SJCRH30 (cell line): ENCODE measurements at places on chromosomes 1 and 21. TPM values are rescaled to one million over a fixed set of nuclear protein-coding genes. Genes with fewer than 3 reads are reported as not detected.

LEMD1 gene
- 1.5 and 1.7 TPM in 2 replicates for total RNA-seq

DNA sequence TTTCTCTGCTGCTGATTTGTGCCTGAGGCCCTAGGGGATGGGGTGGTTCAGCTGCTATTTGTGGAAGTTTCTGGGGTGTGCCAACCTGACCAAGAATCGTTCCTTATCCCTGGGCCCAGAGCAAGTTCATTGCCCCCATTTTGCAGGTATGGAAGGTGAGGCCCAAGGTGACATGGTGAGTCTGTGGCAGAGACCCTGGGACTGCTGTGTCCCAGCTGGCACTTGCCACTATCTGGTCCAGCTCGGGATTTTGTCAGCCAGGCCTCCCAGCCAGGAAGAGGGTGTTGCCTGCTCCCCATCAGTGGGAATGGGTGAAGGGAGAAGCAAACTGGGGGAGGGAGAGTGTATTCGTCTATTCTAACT is 18.9 kb upstream of the LRP8 start:
- H3K27me3 ChIP-seq, result peaks cover 33% of the 10 kb centered on the region
- no peaks in the 10 kb centered on the region for H3K36me3 ChIP-seq
- no peak overlapping the region for H3K4me3 ChIP-seq
- no peak overlapping the region for H3K27ac ChIP-seq
- no peaks in the 10 kb centered on the region; the same call in 1 of the 2 replicates for H3K4me1 ChIP-seq

DNA sequence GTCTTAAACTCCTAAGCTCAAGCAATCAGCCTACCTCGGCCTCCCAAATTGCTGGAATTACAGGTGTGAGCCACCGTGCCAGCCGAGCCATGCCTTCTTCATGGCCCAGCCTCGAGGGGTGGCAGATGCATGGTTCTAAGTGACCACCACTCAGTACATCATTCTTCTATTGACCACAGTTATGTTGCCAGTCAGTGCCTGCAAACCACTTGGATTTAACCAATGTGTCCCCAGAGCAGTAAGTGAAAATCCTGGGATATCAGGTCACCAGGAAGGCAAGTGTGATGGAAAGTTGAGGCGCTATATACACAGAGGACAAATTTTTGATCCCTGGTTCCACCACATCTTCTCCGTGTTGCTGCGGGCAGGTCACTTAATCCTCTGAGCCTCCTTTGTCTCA is 37.0 kb upstream of the RD3 start:
- no peak for DNase-seq
- H3K4me1 ChIP-seq, result no peaks in the 10 kb centered on the region
- H3K4me3 ChIP-seq, result no peak overlapping the region
- H3K27me3 ChIP-seq, result peaks cover 15% of the 10 kb centered on the region
- H3K27ac ChIP-seq, result no peak overlapping the region
- H3K36me3 ChIP-seq, result no peaks in the 10 kb centered on the region

- H3K36me3 ChIP-seq, result no peaks in the 10 kb centered on the region
- H3K4me1 ChIP-seq, result no peaks in the 10 kb centered on the region
- H3K27ac ChIP-seq, result no peak overlapping the region
- H3K4me3 ChIP-seq, result no peak overlapping the region
These were observed 73.8 kb upstream of the ZNF281 start for GRCh38 chr1:200483491-200484143.

- peak; percentile 11 for DNase-seq
- no peak overlapping the region for H3K27ac ChIP-seq
- peaks cover 9% of the 10 kb centered on the region; the same call in 1 of the 2 replicates for H3K4me1 ChIP-seq
- H3K4me3 ChIP-seq, result no peak overlapping the region
- H3K27me3 ChIP-seq, result no peaks in the 10 kb centered on the region
- H3K36me3 ChIP-seq, result no peaks in the 10 kb centered on the region
These were observed 23.4 kb upstream of the TSPAN2 start for GRCh38 chr1:115112496-115113375.

GRCh38 chr1:226004396-226004795 is 5.3 kb upstream of the SDE2 start:
- no peak overlapping the region for H3K27ac ChIP-seq
- H3K4me3 ChIP-seq, result no peak overlapping the region
- no peaks in the 10 kb centered on the region for H3K36me3 ChIP-seq
- H3K4me1 ChIP-seq, result peaks cover 5% of the 10 kb centered on the region

- no peaks in the 10 kb centered on the region for H3K36me3 ChIP-seq
- no peaks in the 10 kb centered on the region for H3K27me3 ChIP-seq
- no peak overlapping the region for H3K27ac ChIP-seq
- DNase-seq, result no peak
- peaks cover 10% of the 10 kb centered on the region; the same call in 1 of the 2 replicates for H3K4me1 ChIP-seq
These were observed 180.0 kb downstream of the PCP4 start for GRCh38 chr21:40047211-40047610.

GRCh38 chr21:40852563-40852962 is 5.6 kb upstream of the DSCAM start:
- peaks cover 7% of the 10 kb centered on the region; the same call in 1 of the 2 replicates for H3K27me3 ChIP-seq
- H3K36me3 ChIP-seq, result no peaks in the 10 kb centered on the region
- no peak overlapping the region for H3K27ac ChIP-seq
- H3K4me1 ChIP-seq, result no peaks in the 10 kb centered on the region

PTAFR gene
- 0.04 TPM in 1 of 2 replicates, not detected in the other for total RNA-seq

RGS7 gene
- 0.16 TPM in 1 of 2 replicates, not detected in the other for total RNA-seq

GRCh38 chr1:67626090-67626860 is 58.7 kb upstream of the GADD45A start:
- peak; percentile 36 for DNase-seq
- peaks cover 20% of the 10 kb centered on the region for H3K4me1 ChIP-seq
- H3K27ac ChIP-seq, result no peak overlapping the region
- H3K27me3 ChIP-seq, result no peaks in the 10 kb centered on the region

DNA sequence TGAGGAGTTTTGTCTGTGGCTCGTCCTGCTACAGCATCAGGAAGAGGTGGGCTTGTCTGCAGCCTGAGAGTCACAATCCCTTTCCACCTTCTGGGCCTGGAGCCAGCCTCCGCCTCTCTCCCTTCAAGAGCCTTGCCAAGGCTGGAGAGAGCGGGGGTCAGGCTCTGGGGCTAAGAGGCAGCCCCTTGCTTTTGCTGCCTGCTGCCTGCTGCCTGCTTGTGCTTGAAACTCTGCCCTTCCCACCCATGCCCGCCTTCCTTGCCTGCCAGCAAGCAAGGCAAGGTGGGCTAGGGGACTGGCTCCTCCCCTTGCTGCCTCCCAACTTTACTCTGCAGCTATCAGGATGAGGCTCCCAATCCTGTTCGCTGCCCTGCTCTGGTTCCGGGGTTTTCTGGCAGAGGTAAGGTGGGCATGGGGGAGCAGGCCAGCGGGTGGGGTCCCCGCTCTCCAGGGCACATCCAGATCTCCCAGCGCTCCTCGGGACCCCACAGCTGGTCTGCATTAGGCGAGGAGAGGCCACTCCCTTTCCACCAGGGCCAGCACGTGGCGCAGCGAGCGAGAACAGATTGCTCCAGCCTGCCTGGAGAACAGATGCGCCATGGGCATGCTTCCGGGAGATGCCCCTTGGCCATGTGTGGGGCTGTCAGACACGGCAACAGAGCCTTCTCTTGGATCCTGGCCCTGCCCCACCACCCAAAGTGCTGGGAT is 7.5 kb upstream of the PTPN7 start:
- peak overlapping the region; percentile 23 for H3K4me3 ChIP-seq
- H3K27me3 ChIP-seq, result peaks cover 27% of the 10 kb centered on the region
- no peaks in the 10 kb centered on the region for H3K4me1 ChIP-seq

GRCh38 chr1:53362270-53362669 is 34.4 kb upstream of the LRP8 start:
- H3K4me3 ChIP-seq, result no peak overlapping the region
- H3K36me3 ChIP-seq, result no peaks in the 10 kb centered on the region
- no peak for DNase-seq
- peaks cover 4% of the 10 kb centered on the region; the same call in 1 of the 2 replicates for H3K27me3 ChIP-seq
- no peak overlapping the region for H3K27ac ChIP-seq

DNA sequence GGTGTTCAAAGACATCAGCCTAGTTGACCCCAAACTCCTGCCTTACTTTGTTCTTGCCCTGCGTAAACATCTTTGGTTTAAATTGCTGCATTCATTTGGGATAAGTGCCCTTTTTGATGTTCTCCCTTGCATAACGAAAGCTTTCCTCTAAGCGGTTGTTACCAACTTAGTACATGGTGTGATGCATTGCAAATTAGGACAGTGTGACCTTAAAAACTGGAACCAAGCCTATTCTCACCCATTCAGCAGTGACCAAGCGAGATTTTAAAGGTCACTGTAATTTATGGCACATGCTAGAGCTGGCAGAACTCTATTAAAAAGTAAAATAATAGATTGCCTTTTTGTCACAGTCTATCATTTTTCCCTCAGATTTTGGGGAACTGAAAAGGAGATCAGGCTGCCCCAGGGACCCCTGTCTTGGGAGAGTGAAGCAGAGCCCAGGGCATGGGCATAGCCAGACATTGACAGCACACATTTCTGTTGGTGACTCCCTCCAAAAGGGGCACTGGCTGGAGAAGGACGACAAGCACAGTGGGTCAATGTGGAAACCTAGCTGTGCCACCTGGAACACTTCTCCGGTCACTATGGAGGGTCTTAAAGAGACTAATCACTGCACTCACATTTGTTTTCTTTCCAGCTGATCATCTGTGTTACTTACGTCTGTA is 63.9 kb downstream of the KCNK1 start:
- no peak for DNase-seq
- H3K36me3 ChIP-seq, result no peaks in the 10 kb centered on the region
- H3K4me3 ChIP-seq, result no peak overlapping the region
- no peaks in the 10 kb centered on the region for H3K4me1 ChIP-seq
- no peak overlapping the region for H3K27ac ChIP-seq

DNA sequence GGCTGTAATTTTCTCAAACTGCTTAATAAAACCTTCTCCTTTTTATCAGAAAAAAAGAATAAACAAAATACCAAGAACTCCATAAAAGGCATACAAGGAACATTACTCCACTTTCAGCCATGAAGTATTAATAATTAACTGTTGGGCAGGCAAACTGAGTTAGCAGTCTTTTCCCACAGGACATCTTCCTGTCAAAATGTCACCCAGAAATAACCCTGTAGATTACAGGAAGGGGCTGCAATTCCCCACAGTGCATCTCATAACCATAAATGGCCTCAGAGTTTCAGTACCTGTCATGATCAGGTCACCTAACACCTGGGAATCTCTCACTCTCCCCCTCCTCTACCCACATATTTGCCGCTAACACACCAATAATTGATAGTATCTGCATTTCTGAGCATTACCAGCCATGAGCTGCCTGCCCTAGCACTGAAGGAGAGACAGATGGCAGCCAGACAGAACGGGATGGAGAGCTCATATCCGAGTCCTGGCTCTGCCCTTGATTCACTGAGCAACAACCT is 475.0 kb downstream of the SMYD3 start:
- H3K4me3 ChIP-seq, result no peak overlapping the region
- no peaks in the 10 kb centered on the region for H3K27me3 ChIP-seq
- no peaks in the 10 kb centered on the region for H3K36me3 ChIP-seq
- no peak for DNase-seq
- H3K27ac ChIP-seq, result no peak overlapping the region

S100A1 gene
- total RNA-seq, result 3.6 and 4.4 TPM in 2 replicates

OR6K3 gene
- total RNA-seq, result not detected in 2 replicates

GRCh38 chr1:119462964-119463363 is 44.0 kb upstream of the HSD3B1 start:
- no peak overlapping the region for H3K27ac ChIP-seq
- no peaks in the 10 kb centered on the region for H3K27me3 ChIP-seq
- DNase-seq, result no peak

GRCh38 chr1:68128157-68128556 is 77.7 kb upstream of the DIRAS3 start:
- DNase-seq, result no peak
- H3K4me3 ChIP-seq, result no peak overlapping the region
- no peaks in the 10 kb centered on the region for H3K27me3 ChIP-seq
- H3K27ac ChIP-seq, result no peak overlapping the region
- H3K36me3 ChIP-seq, result peaks cover 6% of the 10 kb centered on the region; the same call in 1 of the 2 replicates

DNA sequence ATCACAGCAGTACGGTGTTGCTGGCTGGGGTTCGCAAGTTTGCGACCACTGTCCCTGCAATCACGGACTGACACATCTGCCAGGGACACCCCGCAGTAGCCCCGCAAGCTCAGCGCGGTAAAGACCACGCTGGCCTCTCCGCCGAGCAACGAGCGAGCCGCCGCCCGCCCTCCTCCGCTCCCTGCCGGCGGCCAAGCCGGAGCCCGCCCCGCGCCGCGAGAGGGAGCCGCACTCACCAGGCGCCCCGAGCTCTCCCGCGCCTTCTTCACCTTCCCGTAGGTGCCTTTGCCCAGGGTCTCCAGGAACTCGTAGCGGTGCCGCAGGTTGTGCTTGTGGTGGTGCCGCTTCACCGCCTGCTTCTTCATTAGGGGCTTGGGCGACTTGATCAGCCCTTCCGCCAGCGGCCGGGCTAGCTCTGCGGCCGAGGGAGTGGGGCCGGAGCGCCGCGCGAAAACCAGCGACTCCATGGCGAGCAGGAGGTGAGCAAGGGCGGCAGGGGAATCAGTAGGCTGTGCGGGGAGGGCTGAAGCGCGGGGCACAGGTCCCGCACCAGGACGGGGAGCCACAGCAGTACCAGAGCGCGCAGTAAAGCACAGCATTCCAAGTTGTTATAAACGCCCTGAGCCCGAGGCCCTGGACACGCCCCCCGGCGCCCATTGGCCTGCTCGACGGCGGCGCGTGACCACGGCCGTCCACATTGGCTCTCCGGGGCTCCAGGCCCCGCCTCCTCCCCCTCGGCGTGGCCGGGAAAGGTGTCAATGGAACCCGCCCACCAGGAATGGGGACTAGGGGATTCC is at the start of gene NUAK2:
Gene NUAK2, minus strand, starts transcription at position 584 of the 797 bp plus-strand sequence. Its CDS starts 117 bp downstream, at position 467.
- H3K4me1 ChIP-seq, result peaks cover 38% of the 10 kb centered on the region
- DNase-seq, result peak; percentile 96

CAMK2N1 gene
- 4.7 and 6.2 TPM in 2 replicates for total RNA-seq

KRTAP13-2 gene
- not detected in 2 replicates for total RNA-seq

MIXL1 gene
- not detected in 2 replicates for total RNA-seq

CD53 gene
- 0.08 and 0.15 TPM in 2 replicates for total RNA-seq

MYCL gene
- total RNA-seq, result 14.4 and 16.4 TPM in 2 replicates

FAM151A gene
- total RNA-seq, result not detected in 2 replicates
